ENCODE measurements at places on chromosomes 4 and X.

- no peak for DNase-seq
Observed at GRCh38 chr4:112279025-112279881, 6.5 kb downstream of the TIFA start.

GRCh38 chr4:108159845-108160244, 8.9 kb downstream of the LEF1 start:
- no peak for DNase-seq

- DNase-seq = no peak
Observed at GRCh38 chr4:304969-305680, at the start of gene ZNF732. TSS of gene ZNF732 (minus strand) at chr4:305474. CDS start at chr4:305310, 164 bp downstream.

- no peak for DNase-seq
Observed at GRCh38 chrX:101482296-101482695, 3.0 kb upstream of the ARMCX4 start.

DNA sequence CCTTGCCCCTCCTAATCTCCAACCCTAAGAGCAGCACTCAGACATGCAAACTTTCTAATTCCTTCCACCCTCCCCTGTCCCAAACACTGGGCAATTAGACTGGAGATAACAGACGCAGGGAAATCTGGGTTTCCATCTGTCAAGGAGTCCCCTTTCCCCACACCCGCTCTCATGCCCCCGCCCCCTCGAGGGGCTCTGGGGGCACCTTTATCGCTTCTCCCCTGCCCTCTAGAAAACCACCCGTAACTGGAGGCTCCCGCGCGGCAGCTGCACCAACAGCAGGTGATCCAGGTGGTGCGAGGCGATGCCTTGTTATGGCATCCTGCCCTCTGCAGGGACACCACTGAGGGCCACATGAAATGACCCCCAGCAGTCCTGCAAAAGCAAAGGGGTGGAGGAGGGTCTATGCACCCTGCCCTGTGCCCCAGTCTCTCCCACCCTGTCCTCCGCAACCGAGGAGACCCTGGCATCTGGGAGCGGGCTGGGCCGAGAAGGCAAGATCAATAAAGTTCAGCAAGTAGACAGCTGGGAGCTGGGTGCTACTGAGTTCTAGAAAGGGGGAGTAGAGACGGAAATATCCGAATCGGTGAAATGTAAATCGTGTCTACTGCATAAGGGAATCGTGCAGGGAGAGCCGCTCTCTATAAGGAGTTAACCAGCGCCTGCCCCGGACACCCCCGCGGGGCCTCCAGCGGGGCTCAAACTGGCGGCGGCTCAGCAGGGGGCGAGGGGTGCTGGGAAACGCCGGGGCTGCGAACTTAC, 1.6 kb downstream of the KCTD8 start:
- DNase-seq = no peak

DNA sequence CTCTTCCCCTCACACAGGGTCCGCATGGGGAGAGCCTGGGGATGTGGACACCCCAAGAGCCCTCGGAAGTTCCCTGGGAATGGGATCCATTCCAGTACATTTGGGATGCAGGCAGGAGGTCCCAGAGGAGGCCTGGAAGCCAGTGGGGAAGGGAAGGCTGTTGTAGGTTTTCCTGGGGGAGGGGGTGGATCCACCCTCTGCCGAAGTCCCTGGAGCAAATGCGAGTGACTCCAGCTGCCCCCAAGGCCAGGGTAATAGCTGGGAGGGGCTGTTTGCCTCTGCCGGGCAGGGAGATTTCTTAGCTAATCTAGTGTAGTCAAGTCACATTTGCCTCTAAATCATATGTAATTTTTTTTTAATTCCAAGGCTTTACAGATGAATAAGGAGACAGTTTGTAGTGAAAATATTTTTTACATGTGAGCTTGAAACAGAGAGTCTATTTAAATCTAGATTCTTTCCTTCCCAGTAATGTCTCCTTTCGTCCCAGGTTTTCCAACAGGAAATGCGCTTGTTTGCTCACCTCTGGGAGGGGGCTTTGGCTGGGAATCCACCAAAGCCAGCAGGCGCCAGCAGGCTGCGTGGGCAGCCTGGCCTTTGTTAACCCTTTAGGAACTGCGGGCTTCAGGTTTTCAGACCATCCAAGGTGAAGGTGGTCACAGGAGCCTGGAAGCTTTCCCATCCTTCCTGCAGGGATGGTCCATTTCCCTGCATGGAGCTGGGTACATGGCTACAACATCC, 26.8 kb downstream of the SH3TC1 start:
- DNase-seq = no peak

- DNase-seq = no peak
Observed at GRCh38 chr4:143586080-143586479, 72.6 kb downstream of the SMARCA5 start.

GRCh38 chrX:74514384-74514783, 93.1 kb downstream of the SLC16A2 start:
- DNase-seq = no peak

DNA sequence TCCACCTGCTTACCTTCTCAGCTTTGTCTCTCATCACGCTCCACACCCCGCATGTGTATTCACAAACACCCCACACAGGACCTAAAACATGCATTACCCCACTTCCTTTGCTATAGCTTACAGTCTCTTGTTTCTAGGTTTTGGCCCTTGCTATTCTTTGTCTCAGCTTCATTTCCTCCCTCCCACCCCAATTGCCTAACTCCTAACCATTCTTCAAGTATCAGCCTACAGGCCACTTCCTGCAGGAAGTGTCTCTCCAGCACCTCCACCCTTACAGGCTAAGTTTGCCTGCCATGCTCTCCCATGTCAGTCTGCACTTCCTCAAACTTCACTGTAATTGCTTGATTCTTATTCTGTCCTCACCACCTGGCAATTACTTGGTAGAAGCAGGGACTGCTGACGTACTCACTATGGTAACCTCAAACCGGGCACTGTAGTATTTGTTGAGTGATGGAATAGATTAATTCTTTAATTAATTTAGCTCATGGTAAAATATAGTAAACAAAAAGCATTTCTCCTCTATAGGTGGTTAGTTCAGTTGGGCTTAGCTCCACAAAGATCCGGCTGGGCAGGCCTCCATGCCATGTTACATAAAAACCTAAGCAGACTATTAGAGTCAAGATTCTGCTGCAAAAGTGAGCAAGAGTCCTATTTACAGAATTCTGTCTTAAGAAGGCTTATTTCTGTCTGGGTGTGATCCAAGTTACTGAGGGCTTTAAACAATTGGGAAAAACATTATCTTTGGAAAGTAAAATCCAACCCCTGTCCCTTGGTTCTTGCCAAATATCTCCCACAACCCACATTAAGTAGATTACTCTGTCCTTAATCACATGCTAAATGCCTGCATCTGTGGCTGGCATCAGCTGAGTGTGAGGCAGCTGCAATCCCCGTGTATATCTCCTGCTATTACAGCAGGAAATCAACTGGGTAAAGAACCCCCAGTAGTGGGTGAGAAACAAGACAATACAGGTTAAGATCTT, 124.7 kb upstream of the CPEB2 start:
- DNase-seq = no peak

- DNase-seq = no peak
Observed at GRCh38 chrX:21993265-21993664, 38.9 kb upstream of the PHEX start.

DNA sequence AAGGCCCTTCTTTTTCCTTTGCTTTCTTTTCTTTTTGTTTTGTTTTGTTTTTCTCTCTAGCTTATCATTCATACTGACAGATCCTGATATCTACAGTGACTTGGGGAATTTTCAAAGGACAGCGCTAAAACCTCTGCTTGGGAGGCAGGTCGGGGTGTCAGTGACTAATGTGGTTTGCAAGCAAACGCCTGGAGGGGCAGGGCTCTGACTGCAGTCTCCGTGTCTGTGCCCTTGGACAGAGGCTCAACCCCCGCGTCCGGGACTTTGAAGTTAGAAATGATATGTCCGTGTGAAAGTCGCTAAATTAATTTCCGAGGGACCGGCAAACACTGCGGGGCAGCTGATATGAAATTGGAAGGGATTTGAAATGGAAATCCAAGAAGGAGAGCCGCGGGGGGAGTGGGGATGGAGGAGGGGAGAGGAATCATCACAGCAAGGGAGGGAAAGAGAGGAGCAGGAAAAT, 312.4 kb downstream of the DHRSX start:
- DNase-seq = no peak

DNA sequence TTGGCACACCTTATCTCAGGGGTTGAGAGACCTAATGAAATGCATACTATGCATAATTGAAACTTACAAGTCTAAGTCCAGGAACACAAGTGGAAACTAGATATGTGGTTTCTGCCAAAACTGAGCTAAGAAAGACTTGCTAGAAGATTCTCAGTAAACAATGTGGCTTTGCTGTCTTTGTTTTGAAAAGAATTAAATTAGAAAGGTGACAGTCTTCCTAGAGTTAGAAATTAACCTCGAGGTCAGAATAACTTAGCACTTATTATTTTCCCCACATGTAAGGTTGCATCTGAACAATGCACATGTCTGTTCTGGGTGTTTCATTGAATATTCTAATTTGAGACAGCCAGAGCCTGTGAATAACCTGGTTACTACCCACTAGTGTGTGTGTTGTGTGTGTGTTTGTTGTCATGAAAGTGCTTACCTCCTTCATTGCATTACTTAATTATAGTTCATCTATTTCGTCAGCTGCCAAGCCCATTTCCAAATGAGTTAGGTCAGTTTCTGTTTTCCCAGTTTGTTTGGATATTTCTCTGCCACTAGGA, 1.5 kb downstream of the EREG start:
- DNase-seq = no peak

- DNase-seq = no peak
Observed at GRCh38 chr4:25532591-25532990, 123.1 kb upstream of the SLC34A2 start.

DNA sequence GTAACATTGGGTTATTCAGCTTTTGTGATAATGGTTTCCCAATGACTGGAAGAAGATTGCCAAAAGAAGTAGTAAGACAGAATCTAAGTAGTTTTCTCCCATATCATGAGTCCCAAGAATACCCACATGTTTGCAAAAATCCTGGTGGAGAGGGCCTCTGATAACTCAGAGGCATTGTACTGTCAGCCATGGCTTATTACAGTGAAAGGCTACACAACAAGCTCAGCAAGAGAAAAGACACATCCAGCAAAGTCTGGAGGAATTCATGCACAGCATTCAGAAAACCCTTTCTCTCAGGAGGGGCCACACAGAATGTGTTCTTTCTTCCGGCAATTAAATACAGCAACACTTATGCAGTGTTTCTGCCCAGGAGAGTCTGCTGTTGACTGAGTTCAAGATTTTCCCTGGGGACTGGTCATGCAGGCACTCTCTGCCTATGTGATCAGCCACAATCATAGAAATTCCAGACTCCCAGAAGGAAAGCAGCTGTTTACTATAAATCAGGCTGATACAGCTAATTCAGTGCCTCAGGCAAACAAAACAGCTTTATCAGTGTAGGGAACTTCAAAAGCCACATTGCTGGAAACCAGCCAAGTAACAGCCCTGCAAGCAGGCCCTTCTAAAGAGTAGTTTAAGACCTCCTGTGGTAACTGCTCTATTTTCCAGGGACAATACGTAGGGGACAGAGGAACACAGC, 937.1 kb downstream of the CCSER1 start:
- no peak for DNase-seq

GRCh38 chrX:78333521-78333920, 6.1 kb upstream of the CYSLTR1 start:
- DNase-seq = no peak

- no peak for DNase-seq
Observed at GRCh38 chrX:116290359-116290758, 119.8 kb downstream of the AGTR2 start.

DNA sequence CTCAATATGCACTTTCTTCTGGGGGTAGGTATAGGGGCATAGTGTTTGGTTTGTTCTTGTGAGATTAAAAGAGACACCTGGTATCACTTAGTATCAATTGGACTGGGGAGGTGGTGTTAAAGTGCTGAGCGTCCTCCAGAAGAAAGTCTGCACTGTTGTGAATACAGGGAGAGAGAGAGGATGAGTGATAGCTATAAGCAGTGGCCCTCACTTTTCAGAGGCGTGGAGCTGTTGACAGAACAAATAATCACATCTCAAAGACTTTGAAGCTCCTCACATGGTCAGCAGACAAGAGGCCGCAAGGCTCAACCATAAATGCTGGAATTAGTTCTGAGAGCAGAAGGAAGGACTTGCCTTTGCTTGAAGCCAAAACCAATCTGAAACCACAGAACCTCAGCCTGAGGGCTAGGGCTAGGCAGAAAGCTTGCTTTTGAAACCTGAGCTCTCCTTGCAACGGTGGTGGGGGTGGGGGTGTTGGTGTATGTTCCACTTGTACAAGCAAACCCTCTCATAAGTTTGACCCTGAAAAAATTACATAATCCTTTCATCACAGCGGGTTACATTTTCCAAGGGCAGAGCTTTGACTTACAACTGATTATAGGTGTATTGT, 123.2 kb upstream of the SCML1 start:
- DNase-seq = no peak

GRCh38 chrX:70476934-70477733, 32.5 kb downstream of the DLG3 start:
- no peak for DNase-seq

- DNase-seq = no peak
Observed at GRCh38 chrX:67697452-67697851, 153.6 kb downstream of the AR start.

- DNase-seq = no peak
Observed at GRCh38 chrX:116272861-116273260, 102.3 kb downstream of the AGTR2 start.

- no peak for DNase-seq
Observed at GRCh38 chr4:142671516-142671915, 174.6 kb downstream of the INPP4B start.

GRCh38 chr4:170047771-170048354, 21.7 kb upstream of the MFAP3L start:
- peak; percentile 40 for DNase-seq

DNA sequence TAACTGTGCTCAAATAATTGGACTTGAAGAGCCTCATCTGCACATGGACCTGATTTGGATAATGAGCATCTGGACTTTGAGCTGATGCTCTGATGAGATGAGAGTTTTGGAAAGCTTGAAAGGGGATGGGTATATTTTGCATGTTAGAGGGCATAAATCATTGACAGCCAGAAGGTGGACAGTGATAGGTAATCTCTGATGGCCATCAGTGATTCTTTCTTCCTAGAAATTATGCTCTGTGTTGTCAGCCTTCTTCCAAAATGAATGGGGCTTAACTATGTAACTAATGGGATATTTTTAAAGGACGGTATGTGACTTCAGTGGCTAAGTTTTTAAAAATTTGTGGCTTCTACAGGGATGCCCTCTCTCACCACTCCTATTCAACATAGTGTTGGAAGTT, 334.0 kb downstream of the PTTG2 start:
- DNase-seq = no peak

GRCh38 chr4:127469959-127470809, 162.6 kb upstream of the INTU start:
- no peak for DNase-seq

- DNase-seq = no peak
Observed at GRCh38 chrX:16739574-16739973, 20.2 kb downstream of the SYAP1 start.

All from effector CD8-positive, alpha-beta T cell (primary cell).